ENCODE measurements at places on chromosomes 2 and 18. TPM values are rescaled to one million over a fixed set of nuclear protein-coding genes. Genes with fewer than 3 reads are reported as not detected.

VWC2L gene
- not detected for total RNA-seq

DNA sequence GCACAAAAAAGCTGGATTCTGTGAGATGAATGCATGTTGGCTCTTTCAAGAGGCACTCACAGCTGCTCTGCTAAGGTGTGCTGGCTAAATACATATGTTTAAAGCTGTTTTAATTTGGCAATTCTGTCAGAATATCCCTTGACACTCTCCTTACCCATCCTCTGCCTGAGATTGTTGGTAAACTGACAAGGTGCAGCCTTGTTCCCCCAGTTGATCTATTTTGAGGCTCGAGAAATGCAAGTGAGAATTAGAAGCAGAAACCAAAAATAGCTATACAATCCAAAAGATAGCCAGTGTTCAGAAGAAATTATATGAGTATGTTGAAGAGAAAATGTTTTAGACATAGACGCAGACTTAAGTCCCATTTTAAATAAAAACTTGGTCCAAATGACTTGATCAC, 971.7 kb upstream of the GYPC start:
- H3K27me3 ChIP-seq, result no peaks in the 10 kb centered on the region
- DNase-seq, result no peak
- H3K4me1 ChIP-seq, result no peaks in the 10 kb centered on the region
- no peak overlapping the region for H3K4me3 ChIP-seq

DNA sequence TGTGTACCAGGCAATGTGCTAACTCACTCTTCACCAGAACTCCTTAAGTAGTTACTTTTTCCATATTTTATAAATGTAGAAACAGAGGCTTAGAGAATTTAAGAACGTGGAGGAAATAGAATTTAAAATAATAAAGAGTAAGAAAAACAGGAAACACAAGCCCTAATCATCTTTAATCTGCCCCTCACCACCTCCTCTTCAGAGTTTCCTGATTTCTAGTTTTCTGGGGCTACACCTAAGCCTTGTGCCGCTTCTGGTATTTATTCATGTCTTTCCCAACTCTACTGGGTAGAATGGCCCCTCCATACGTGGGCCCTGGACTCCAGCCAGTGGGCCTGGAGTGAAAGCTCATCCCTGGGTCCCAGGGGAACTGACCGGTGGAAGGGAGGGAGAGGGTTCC, 85.4 kb downstream of the RTN4 start:
- no peak overlapping the region for H3K4me3 ChIP-seq
- peaks cover 37% of the 10 kb centered on the region for H3K4me1 ChIP-seq
- H3K27ac ChIP-seq, result no peak overlapping the region
- H3K36me3 ChIP-seq, result no peaks in the 10 kb centered on the region

DNA sequence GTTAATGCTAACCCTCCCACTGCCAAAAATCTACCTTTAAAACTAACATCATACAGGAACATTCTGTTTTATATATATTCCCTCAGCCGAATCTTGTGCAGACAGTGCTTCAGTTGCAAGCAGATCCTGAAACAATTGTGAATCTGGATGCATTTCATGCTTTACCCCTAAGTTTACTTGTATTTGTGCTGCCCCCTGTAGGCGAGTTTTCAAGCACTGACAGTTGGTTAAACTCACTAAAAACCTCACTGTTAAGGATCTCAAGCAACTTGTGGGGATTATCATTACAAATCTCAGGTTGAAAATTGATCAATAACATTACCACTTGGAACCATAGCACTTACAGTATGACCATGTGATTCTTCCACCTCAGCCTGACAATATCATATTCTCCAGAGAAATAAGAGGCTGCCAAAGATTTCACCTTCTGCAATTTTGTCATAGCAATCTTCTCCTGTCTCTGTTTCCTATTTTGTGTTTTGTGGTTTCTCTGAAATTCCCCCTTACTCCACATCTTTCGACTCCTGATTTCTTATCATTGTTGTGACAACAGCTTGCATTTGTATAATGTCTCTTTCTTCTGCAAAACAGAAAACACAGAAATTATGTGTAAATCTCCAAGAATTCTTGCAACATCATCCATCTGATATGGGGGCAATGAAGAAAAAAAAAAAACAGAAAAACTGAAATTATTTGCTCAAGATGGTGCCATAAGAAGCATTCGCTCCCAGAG, 354.6 kb upstream of the SETBP1 start:
- H3K36me3 ChIP-seq, result no peaks in the 10 kb centered on the region
- H3K4me3 ChIP-seq, result no peak overlapping the region
- H3K27ac ChIP-seq, result no peak overlapping the region
- H3K4me1 ChIP-seq, result no peaks in the 10 kb centered on the region
- no peaks in the 10 kb centered on the region for H3K27me3 ChIP-seq

DNA sequence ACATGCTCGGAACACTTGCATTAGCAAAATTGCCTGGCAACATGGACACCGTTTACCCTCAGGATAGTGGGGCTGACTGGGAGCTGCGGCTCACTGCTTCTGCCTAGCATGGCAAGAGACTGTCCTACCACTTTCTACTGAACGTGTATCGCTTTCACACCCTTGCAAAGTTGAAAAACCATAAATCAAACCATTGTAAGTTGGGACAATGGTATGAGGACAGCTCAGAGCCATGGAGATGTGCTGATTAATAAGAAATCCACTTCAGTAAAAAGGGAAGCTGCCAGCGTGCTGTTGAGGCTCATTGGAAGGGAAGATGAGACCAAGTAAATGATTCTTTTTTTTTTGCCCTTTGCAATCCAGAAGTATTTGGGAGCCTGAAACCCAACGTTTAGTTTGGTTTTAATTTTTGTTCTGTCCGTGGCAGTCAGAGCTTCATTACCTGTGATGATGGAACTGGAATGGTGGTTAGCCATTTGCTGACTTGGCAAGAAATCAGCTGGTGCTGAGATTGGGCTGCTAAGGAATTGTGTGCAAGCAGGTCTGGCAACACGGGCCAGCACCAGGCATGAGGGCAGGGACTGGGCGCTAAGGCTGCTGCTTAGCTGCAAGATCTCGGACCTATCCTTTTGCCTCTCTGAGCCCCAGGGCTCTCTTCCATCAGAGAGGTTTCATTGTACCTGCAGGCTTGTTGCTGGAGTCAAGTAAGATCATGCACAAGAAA, 75.5 kb upstream of the HS6ST1 start:
- H3K4me3 ChIP-seq, result no peak overlapping the region
- no peaks in the 10 kb centered on the region for H3K36me3 ChIP-seq
- H3K27ac ChIP-seq, result no peak overlapping the region

DNA sequence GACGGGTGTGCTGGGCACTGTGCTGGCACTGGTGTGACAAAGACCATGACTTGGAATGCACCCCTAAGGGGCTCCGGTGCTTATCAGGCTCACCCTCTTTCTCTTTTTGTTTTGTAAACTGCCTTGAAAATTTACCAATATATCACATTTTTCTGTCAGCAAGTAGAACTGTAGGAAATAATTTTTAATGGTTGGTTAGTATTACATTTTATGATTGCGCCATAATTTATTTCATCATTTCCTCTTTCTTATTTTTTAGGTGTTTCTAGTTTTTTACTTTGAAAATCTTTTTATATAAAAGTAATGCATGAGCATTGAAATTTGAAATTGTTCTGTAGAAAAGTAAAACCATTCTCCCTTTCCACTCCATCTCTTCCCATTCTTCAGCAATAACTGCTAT, 100.9 kb downstream of the MMADHC start:
- no peak overlapping the region for H3K4me3 ChIP-seq
- no peaks in the 10 kb centered on the region for H3K36me3 ChIP-seq
- no peaks in the 10 kb centered on the region for H3K27me3 ChIP-seq
- H3K27ac ChIP-seq, result no peak overlapping the region

CXCR4 gene
- 308 TPM for total RNA-seq

- no peak overlapping the region for H3K27ac ChIP-seq
- DNase-seq, result no peak
- H3K4me1 ChIP-seq, result no peaks in the 10 kb centered on the region
- H3K27me3 ChIP-seq, result no peaks in the 10 kb centered on the region
These were observed 156.0 kb downstream of the TFCP2L1 start for GRCh38 chr2:121128741-121129659.

BAZ2B gene
- total RNA-seq, result 34.6 TPM

- no peaks in the 10 kb centered on the region for H3K4me1 ChIP-seq
- H3K36me3 ChIP-seq, result no peaks in the 10 kb centered on the region
- no peaks in the 10 kb centered on the region for H3K27me3 ChIP-seq
- H3K27ac ChIP-seq, result no peak overlapping the region
These were observed 179.3 kb downstream of the GLI2 start for GRCh38 chr2:120914839-120915521.

- H3K27ac ChIP-seq, result no peak overlapping the region
- H3K27me3 ChIP-seq, result no peaks in the 10 kb centered on the region
- no peak overlapping the region for H3K4me3 ChIP-seq
- H3K4me1 ChIP-seq, result no peaks in the 10 kb centered on the region
These were observed 245.5 kb upstream of the ZNF521 start for GRCh38 chr18:25597476-25597875.

- no peaks in the 10 kb centered on the region for H3K36me3 ChIP-seq
- no peak for DNase-seq
- H3K4me3 ChIP-seq, result no peak overlapping the region
- H3K27ac ChIP-seq, result no peak overlapping the region
- no peaks in the 10 kb centered on the region for H3K4me1 ChIP-seq
- H3K27me3 ChIP-seq, result no peaks in the 10 kb centered on the region
These were observed 179.7 kb upstream of the COPS8 start for GRCh38 chr2:236905976-236906375.

GRCh38 chr2:27303093-27304025, 4.9 kb downstream of the UCN start:
- no peak overlapping the region for H3K4me3 ChIP-seq
- no peak for DNase-seq
- peaks cover 15% of the 10 kb centered on the region for H3K4me1 ChIP-seq
- H3K36me3 ChIP-seq, result no peaks in the 10 kb centered on the region
- peaks cover 13% of the 10 kb centered on the region for H3K27me3 ChIP-seq

IL1B gene
- 0.81 TPM for total RNA-seq

DNA sequence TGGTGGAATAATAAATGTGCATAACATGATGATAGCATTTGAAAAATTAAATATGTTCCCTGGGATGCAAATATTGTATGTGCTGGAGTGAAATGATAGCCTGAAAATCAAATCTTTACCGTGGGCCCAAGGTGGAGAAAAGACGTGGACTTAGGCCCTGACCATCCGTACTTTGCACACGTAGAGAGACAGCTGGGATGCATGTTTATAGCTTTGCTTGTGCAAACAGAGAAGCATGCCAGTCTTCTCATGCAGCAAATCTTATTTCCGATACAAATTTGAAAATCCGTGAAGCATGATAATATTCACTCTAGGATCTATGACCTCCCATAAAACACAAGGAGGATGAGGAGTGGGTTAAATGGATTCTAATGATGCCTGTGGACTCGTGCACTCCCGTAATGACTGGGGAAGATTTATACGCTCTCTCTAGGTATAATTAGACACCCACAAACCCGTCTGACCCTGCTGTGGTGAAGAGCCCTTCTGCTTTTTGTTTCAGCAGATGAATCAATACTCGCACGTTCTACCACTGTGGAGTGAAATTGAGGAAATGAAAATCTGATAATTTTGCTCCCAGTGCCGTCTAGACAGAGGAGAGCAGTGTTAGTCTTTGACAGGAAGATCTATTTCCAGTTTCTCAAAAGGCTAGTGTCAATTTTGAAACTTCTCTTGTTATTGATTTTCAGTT, 810.3 kb upstream of the SALL3 start:
- H3K4me3 ChIP-seq, result no peak overlapping the region
- no peaks in the 10 kb centered on the region for H3K36me3 ChIP-seq
- no peaks in the 10 kb centered on the region for H3K27me3 ChIP-seq
- DNase-seq, result no peak
- no peaks in the 10 kb centered on the region for H3K4me1 ChIP-seq
- no peak overlapping the region for H3K27ac ChIP-seq

- H3K27ac ChIP-seq, result no peak overlapping the region
- H3K4me3 ChIP-seq, result no peak overlapping the region
- no peaks in the 10 kb centered on the region for H3K27me3 ChIP-seq
- peaks cover 8% of the 10 kb centered on the region for H3K36me3 ChIP-seq
- H3K4me1 ChIP-seq, result peaks cover 10% of the 10 kb centered on the region
- no peak for DNase-seq
These were observed 12.1 kb downstream of the MXD1 start for GRCh38 chr2:69926849-69927515.

GRCh38 chr2:2668681-2669265, 337.7 kb upstream of the MYT1L start:
- H3K27ac ChIP-seq, result no peak overlapping the region
- no peak overlapping the region for H3K4me3 ChIP-seq
- no peaks in the 10 kb centered on the region for H3K36me3 ChIP-seq
- H3K4me1 ChIP-seq, result no peaks in the 10 kb centered on the region
- no peaks in the 10 kb centered on the region for H3K27me3 ChIP-seq

CCDC150 gene
- total RNA-seq, result 0.44 TPM

GRCh38 chr2:84840306-84840705, 40.6 kb downstream of the TRABD2A start:
- peaks cover 88% of the 10 kb centered on the region for H3K4me1 ChIP-seq
- H3K4me3 ChIP-seq, result peak overlapping the region; percentile 39
- H3K27me3 ChIP-seq, result no peaks in the 10 kb centered on the region
- no peak for DNase-seq

Data from CD4-positive, alpha-beta memory T cell (primary cell).